ENCODE measurements at places on chromosomes 7 and 10. TPM values are rescaled to one million over a fixed set of nuclear protein-coding genes. Genes with fewer than 3 reads are reported as not detected.

Gene OR13A1
- total RNA-seq = not detected

Gene PRLHR
- total RNA-seq = not detected

Gene SPDYE6
- not detected for total RNA-seq

Gene ICA1
- total RNA-seq = under 0.01 TPM

Gene MPP7
- 0.99 TPM for total RNA-seq

Measured in fibroblast of lung (primary cell).